ENCODE measurements at places on chromosomes 2 and 18.

DNA sequence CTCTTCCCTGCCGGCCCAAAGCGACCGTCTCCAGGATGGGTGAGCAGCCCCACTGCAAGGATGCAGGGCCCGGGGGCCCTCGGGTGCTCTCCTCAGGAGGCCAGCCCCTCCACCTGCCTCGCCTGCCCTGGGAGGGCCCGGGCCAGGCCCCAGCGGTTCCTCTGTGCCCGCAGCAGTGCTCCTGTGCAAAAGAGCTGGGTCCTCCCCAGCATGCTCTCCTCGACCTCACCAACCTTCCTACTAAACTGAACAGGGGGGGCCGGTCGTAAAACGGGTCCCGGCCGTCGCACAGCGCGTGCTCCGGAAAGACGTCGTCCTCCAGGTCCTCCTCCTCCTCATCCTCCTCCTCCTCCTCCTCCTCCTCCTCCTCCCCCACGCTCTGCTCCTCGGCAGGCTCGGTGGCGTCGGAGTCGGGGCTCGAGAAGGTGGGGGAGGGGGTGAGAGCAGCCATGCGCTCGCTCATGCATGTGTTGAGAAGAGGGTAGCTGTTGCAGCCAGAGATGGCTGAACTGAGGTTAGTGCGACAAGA is 62.9 kb downstream of the KIF1A start:
- DNase-seq = no peak

- DNase-seq = no peak
Measured at GRCh38 chr18:50806208-50806616, 13.6 kb downstream of the MRO start.

- DNase-seq = no peak
Measured at GRCh38 chr2:9230881-9231280, 24.3 kb downstream of the ASAP2 start.

DNA sequence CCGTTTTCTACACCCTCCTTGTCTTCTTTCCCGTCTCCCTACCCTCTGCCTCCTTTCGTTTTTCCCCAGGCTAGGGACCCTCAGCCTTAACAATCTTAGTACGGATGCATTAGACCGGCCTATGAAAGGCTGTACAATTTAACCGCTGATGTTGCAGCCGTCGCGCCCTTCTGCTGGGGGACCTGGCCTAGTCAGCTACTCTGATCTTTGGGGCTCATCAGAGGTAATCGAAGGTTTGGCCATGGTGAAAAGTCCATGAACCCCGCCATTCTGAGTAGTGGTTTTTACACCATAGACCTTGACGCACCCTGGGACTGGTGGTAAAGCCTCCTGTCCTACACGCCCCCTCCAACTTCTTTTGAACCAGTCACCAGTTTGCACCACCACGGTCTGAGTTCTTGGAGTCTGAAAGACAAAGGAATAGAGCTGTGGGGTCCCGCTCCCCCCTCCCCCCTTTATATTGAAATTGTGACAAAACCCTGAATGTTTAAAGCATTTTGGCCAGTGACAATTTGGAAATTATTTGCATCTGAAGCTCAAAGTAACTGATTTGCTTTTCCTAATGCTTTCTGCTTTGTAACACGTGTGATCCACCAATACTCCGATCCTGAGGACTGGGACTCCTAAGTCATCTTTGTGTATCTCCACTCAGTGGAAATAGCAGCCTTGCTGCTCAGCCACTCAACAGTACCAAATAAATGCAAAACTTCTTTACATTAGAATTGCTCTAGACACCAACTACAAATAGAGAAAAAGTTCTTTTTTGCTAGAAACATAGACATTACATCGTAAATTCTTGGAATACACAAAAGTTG is 642 bp upstream of the SRSF7 start:
- no peak for DNase-seq

DNA sequence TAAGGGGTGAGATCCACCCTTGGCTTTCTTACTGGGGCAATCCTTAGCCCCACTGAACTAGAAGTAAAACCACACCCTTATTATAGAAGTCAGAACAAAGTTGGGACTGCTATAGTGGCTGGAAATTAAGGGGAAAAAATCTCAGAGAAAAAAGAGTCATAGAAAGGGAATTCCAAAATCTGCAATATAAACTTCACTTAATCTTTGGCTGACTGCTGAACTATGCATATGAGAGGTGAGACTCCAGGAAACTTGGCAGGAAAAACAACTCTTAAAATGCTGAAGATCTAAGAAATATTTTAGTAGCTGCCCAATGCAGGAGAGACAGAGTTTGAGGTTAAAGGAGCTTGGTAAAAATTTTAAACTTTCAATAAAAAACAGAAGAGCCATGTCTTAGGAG is 201.8 kb upstream of the FN1 start:
- DNase-seq = no peak

DNA sequence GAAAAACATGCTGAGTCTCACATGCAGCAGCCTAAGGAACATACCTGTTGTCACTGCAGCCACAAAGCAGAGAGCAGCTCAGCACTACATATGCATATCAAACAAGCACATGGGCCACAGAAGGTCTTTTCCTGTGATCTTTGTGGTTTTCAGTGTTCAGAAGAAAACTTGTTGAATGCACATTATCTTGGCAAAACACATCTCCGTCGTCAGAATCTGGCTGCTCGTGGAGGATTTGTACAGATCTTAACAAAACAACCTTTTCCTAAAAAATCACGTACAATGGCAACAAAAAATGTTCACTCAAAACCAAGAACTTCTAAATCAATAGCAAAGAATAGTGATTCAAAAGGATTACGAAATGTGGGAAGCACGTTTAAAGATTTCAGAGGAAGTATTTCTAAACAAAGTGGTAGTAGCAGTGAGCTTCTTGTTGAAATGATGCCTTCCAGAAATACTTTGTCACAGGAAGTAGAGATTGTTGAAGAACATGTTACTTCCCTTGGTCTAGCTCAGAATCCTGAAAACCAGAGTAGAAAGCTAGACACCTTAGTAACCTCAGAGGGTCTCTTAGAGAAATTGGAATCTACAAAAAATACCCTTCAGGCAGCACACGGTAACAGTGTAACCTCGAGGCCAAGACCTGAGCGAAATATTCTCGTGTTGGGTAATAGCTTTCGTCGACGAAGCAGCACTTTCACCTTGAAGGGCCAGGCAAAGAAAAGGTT is 34.1 kb downstream of the ZNF407 start:
- DNase-seq = no peak

GRCh38 chr2:32787207-32787606 is 159.4 kb downstream of the TTC27 start:
- no peak for DNase-seq

GRCh38 chr2:38886063-38886462 is 3.6 kb upstream of the ARHGEF33 start:
- DNase-seq = no peak

GRCh38 chr2:222302178-222303018 is 3.6 kb upstream of the PAX3 start:
- no peak for DNase-seq

DNA sequence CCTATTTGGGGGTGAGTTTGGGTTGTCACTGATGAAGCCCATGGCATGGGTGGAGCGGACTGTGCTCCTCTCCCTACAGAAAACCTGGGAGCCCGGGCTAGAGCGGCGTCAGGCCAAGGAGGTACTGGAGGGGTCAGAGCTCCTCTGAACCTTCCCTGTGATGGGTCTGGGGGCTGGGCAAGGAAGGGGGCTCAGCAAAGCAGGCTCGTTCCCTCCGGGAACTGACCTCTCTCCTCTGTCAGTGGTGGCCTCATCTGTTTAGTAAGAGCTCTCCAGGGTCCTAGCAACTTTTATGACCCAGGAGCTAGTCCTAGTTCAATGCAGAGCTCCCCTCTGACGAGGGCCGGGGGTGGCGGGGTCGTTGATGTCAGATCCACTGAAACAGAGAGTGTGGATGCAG is 62.4 kb upstream of the OTOF start:
- no peak for DNase-seq

GRCh38 chr2:180412219-180412618 is 405.1 kb upstream of the CWC22 start:
- DNase-seq = no peak

DNA sequence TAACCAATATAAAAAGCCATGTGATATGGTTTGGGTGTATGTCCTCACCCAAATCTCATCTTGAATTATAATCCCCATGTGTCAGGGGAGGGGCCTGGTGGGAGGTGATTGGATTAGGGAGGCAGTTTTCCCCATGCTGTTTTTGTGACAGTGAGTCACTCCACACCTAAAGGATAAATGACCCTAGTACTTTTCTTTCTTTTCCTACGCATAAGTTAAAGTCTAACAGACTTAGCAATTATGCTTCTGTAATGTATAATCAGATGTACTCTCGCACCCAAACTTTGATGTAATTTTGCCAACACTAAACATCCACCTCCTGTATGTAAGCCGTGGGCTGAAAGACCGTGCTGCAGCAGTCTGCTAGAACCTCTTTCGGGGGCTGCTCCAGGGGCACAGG is 97.2 kb upstream of the DSEL start:
- DNase-seq = no peak

DNA sequence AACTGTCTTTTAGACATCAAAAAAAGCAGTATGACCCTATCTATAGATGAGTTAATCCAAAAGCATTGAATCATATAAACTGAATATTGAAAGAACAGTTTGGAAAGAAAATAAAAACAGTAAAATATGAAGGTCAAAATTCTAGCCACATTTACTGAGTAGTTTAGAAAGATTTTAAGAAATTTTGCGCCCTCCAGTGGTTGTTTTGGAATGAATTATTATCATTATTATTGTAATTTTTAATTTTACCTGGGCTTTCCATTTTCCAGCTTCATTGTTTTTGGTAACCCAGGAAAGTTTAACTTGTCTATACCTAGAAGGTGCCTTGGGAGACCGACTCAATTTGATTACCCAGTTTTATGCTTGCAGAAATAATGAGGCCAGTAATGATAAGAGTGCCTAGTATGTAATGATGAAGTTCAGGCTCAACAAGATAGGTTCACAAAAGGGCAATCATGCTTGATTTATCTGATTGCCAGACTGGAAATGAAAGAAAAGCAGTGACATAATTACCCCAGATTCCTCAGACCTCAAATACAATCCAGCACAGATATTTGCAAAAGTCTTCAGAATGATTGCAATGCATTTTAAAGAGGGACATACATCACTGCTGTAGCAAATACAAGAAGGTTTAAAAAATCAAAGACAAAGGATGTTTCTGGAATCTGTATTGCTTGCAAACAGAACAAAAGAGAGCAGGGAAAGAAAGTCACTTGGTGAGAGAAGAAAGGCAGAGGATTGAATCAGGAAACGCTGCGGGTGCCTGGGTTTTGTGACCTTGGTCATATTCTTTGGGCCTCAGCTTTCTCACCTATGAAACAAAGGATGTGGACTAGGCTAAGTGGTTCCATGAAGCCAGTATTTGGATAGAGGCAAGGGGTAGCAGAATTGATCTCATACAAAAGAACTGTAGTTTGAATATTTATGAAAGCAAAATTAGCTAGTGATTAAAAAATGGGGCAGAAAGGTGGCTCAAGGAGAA is 153.8 kb downstream of the MAP2 start:
- no peak for DNase-seq

GRCh38 chr2:222330910-222331309 is 32.1 kb upstream of the PAX3 start:
- DNase-seq = no peak

- DNase-seq = no peak
Measured at GRCh38 chr2:96098900-96099590, 17.3 kb downstream of the ADRA2B start.
